ENCODE measurements at places on chromosomes 11 and 22.

GRCh38 chr11:124643605-124644425 lies 21.2 kb downstream of the TBRG1 start:
- DNase-seq: peak; percentile 95

DNA sequence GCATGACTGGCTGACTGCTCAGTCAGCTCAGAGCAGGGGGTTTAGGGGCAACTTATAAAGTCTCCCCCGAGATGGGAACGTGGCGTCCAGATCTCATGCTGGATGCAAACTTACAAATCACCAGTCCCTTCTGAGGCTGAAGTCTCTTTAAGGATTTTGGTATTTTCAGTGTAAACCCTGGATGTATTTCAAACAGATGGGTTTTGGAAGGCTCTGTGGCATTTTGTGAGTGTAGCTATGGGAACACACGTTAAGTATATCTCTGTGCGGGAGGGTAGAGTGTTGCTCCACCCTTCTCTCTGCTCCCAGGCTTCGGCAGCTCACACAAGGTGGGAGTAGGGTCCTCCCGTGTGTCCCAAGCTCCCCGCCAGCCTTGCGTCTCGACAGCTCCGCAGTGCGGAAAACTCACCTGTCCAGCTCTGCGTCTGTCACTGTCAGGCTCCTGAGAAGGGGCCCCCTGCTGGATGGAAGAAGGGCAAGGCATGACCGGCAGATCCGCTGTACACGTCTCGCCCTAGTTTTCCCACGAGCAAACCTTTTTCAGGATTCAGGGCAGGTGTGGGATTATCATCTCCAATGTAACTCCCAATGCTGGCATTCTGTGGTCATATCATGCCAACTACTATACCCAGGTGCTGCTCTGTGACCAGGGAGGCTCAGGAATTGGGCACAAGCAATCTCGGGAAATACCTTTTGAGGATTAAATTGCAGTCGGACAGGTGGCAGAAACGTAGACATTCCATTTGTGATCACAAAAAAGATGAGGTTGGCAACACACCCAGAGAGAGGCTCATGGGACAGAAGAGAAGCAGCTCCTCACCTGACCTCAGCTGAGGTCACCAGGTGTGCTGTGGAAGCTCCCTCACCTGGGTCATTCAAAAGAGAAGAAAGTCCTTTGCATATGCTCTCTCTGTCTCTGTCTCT lies 313.9 kb upstream of the B3GAT1 start:
- DNase-seq: no peak

DNA sequence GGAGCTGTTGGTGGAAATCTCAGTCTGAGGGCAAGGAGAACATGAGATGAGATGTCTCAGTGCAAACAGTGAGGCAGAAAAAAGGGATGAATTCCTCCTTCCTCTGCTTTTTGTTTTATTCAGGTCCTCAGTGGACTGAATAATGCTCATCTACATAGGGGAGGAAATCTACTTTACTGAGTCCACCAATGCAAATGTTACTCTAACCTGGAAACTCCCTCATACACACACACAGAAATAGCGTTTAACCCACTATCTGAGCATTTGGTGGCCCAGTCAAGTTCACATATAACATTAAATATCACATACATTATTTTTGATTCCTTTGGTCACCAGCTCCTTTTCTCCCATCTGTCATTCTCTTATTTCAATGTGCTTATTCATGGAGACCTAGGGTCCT lies 418.8 kb downstream of the TMEM135 start:
- DNase-seq: no peak

GRCh38 chr11:76591416-76591815 lies 79.1 kb downstream of the LRRC32 start:
- DNase-seq: no peak

GRCh38 chr11:121547574-121547973 lies 94.8 kb upstream of the SORL1-AS1 start:
- no peak for DNase-seq

DNA sequence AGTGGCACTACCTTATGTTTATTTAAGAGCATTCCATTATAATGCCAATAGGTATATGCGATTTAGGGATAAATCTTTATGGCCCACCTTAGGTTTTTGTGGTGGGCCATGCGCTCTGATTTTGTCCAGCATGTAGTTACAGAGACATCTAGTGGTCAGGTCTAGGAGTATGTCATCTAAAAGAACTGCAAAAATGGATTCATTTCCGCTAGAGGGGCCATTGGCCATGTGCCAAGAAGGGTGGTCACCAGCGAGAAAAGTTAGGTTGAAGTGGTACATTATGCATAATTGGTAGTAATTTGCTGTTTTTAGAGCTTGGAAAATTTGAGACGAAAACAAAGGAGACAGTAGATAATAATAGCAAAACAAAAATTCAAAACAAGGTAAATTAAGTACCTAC lies 27.7 kb downstream of the LRRC4C start:
- DNase-seq: no peak

GRCh38 chr11:89275966-89276365 lies 98.3 kb downstream of the TYR start:
- no peak for DNase-seq

DNA sequence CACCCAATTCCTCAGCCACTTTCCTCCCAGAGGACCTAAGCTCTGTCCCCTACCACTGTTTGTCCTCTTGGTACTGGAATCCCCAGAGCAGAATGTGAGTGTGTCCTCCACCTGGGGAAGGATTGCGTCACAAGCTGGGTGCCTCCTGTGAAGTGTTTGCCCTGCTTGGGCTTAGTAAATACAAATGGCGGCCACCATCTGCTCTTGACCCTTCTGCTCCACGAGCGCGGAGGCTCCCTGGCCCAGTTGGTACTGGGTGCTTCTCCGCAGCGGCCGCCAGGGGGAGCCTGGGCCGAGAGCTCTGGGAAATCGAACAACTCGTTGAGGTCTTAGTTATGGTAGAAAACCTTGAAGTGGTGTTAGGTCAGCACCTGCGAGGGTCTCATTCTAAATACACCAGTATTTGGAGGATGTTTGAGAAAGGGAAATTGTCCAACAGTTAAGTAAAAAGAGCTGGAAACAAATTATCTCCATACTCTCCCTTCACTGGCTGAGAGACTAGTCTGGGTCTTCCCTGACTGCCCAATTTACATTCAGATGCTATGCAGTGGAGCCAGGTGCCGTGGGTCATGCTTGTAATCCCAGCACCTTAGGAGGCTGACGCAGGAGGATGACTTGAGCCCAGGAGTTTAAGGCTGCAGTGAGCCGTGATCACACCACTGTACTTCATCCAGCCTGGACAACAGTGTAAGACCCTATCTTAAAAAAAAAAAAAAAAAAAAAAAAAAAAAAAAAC lies 74.6 kb upstream of the TEAD1 start:
- no peak for DNase-seq

DNA sequence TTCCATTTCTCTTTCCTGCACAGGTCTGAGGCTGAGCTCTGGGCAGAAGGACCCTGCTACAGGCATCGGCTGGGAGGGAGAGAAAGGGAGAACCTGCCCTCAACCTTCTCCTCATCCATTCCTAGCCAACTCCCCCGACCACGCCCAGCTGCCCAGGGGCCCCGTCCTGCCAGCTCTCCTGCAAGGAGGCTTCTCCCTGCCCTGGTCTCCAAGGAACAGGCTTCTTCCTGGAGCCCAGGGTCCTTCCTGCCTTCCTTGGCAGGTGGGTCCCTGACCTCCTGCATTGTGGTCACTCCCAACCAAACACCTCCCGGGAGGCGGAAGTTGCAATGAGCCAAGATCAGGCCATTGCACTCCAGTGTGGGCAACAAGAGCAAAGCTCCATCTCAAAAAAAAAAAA lies 12.5 kb upstream of the HMOX1 start:
- DNase-seq: no peak

DNA sequence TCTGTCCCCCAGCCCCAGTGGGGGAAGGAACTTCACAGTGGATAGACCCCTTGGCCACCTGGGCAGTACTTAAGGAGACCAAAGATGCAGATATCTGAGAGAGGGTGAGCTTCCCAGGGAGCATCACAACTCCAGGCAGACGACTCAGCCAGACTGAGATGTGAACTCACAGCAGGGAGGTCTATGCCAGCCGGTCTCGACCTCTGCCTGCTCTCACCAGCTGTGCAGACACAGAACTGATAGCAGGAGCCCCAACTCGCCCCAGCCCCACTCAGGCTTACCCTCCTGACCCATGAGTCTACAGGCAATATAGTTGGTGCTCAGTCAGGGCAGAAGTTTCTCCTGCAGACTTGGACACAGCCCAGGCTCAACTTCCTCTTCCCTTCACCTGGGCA lies 29.7 kb upstream of the ACCSL start:
- DNase-seq: no peak

- DNase-seq: peak; percentile 41
These were observed 23.0 kb upstream of the BLID start for GRCh38 chr11:122138744-122139594.

- DNase-seq: peak; percentile 57
These were observed 9.9 kb upstream of the IGLL5 start for GRCh38 chr22:22877523-22878210.

- DNase-seq: no peak
These were observed 14.1 kb downstream of the CSDC2 start for GRCh38 chr22:41574847-41575381.

GRCh38 chr11:80031014-80031600 lies 590.3 kb upstream of the TENM4 start:
- no peak for DNase-seq

DNA sequence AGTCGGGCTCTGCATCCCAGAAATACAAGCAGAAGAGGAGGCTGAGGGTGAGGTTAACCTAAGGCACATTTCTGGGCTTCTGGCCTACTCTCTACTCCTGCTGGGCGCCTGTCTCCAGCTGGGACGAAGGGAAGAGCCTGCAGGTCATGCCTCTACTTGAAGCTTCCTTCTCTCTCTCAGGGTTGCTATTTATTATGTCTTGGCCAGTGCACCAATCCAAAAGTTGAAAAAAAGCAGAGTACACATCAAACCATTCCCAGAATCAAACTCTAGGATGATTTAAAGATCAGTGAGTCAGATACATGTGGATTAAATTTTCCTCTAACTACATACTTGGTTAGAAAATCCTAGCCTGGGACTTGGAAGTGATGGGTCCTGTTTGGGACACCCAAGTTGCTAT lies 60.2 kb upstream of the CDON start:
- DNase-seq: no peak

DNA sequence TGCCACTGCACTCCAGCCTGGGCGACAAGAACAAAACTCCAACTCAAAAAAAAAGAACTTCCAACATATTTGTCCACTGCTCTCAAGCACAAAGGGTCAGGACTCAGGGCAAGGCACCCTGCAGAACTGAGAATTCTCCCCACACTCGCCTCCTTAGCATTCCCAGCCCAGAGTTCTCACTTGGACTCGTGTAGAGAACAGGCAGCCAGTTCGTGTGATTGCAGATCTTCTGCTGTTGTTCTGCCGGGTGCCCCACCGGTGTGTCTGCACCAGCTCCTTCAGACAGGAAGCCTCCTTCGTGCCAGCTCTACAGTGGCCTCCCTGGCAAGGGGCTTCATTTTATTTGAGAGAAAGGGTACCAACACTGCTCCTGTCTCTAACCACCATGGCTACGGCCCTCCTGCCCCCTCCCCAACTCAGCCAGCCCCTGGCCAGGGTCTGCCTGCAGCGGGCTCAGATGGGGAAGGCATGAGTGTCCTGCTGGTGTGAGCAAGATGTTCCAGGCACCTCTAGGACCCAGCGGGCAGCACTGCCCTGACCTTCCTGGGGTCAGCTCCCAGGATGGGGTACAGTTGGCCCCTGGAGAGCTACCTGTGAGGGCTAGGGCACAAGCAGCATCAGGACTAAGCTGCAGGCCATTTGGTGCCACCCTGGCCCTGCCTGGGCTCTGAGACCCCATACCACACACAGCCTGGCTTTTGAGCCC lies 19.5 kb upstream of the SCGB1A1 start:
- DNase-seq: peak; percentile 27

DNA sequence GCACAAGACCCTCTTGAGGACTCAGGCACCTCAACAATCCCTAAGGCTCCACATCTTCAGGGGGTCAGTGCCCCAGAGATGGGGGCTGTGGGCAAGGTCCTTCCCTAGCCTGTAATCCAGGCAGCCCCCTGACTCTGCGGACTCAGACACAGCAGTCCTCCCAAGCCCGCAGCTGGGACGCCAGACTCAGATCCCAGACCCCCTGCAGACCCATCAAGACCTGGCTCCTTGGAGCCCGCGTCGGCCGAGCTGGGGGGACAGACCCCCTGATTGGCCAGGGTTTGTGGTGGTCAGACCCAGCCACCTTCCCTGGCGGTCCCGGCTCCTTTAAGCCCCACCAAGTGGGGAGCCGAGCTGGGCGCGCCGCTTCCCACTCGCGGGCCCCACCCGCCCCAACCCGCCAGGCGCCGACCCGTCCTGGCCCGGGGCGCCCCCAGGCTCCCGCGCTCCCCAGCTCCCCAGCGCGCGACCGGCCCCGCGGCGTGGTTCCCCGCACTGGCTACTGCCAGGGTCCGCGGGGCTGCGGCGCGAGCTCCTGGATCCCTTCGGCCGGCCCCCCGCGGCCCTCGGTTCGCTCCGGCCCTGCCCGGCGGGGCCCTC lies 458 bp downstream of the OSBPL5 start:
- DNase-seq: no peak

- no peak for DNase-seq
These were observed 243.5 kb downstream of the ETS1 start for GRCh38 chr11:128343870-128344269.

DNA sequence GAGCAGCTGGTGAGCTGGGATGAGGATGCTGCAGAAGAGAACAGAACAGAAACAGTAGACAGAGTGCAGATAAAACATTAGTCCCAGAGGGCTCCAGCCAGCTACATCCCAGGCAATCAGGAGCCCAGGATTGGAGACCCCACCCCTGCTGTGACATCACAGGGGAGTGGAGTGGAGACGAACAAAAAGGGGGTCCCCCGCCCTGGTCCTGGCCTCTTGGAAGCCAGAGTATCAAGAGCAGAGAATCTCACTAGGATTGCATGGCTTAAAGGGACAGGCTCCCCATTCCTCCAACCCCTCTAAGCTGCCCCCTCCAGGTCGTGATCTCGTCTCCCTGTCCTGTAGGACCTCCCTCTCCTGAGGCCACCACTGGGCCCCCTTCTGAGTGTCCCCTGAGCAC lies at the start of gene P2RX3:
P2RX3 (plus strand) TSS at position 211 of the 400 bp plus-strand sequence. CDS start 199 bp downstream, outside the sequence.
- no peak for DNase-seq

- DNase-seq: no peak
These were observed 6.5 kb downstream of the PDE3B start for GRCh38 chr11:14650064-14650463.

DNA sequence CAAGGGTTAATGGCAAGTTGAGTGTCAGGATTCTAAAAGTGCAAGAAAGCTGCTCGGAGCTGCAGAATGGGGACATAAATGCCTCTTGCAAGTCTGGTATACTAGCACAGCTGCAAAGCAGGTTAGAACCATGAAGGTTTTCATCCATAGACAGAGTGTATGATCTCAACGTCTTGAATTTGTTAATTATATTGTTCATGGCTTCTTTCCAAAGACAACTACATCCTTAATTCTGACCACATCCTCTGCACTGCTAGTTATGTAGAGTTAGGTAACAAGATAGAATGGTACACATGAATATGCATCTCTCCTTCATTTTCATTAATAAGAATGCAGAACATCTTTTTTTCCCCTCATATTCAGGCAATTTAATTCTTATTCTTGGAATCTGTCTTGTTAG lies 34.2 kb downstream of the EXPH5 start:
- DNase-seq: peak; percentile 83

- DNase-seq: peak; percentile 44
These were observed 15.0 kb downstream of the SLC1A2 start for GRCh38 chr11:35404388-35404775.

- DNase-seq: no peak
These were observed 161.1 kb upstream of the GRK3 start for GRCh38 chr22:25403284-25403810.
